ENCODE measurements at places on chromosomes 1 and 21.

- DNase-seq = no peak
These were observed 29.0 kb upstream of the KHDRBS1 start for GRCh38 chr1:31984419-31985347.

- DNase-seq = no peak
These were observed 35.0 kb downstream of the MYSM1 start for GRCh38 chr1:58664881-58665280.

DNA sequence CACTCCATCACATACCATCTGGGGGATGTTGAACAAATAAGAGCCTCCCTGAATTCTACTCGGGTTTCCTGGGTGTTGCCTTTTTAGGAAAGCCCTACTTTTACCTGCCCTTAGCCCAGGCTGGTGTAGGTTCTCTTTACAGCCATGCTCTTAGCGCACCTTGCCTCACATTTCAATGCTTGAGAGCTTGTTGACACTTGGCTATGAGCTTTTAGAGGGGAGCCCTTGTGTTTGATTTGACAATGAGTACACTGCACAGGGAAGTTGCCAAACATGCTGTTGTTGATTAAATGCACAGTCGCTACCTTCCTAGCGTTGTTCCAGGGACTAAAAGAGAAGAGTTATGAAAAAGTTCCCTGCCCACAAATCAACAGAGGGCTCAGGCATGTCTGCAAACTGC is 103.8 kb downstream of the TRABD2B start:
- DNase-seq = no peak

- DNase-seq = no peak
These were observed 67.2 kb upstream of the TTC34 start for GRCh38 chr1:2868571-2869195.

DNA sequence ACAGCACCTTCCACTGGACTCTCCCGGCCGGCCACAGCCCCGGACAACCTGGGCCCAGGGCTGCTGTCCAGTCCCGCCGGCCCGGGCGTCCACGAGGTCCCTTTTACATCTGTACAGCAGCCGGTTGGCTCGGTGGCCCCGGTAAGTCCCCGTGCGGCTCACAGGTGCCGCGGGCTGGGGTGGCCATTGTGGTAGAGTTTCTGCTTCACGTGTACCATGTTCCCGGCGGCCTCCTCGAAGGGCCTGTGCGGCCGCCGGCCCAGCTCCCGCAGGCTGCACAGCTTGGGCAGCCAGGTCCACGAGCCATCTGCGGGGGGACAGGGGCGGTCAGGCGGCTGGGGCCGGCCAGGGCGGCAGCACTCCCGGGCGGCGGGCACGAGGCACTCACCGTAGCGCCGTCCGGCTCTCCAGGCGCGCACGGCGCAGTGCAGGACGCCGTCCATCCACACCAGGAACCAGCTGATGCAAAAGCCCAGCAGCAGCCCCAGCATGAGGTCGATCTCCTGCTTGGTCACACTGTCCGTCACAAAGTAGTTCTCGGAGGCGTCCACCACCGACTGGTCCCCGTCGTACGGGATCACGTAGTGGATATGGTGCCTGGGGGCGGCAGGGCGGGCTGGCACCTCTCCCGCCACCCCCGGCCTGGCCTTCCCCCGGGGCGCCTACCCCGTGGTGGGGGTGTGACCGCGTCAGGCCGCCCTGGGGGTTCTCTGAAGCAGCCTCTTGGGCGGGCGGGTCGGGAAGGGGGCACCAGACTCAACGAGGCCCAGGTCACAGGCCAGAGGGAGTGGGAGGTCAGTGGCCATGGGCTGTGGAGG is 5.0 kb downstream of the TMEM240 start:
- no peak for DNase-seq

DNA sequence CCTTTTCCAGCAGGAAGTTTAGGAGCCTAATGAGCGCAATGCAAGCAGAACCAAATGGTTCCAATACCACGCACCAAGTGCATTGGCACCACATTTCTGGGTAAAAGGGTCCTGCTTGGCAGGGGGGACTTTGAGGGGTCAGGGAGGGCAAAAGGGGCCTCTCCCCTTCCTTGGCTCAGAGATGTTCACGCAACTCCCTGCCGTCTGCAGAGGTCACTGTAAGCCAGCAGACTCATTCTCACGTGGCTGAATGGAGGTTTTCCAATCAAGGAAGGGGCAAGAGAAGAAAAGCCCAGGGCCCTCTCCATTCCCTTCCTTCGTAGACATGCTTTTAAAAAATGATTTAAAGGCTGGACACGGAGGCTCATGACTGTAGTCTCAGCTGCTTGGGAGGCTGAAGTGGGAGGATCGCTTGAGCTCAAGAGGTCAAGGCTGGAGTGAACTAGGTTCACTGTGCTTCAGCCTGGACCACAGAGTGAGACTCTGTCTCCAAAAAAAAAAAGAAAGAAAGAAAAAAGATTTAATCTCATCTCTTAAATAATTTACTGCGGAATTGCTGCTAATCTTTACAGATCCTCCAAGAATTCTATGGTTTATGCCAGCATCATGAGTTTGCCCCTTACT is 80.3 kb downstream of the RUNX3 start:
- DNase-seq = no peak

GRCh38 chr1:94045465-94046056 is 75.4 kb downstream of the ABCA4 start:
- DNase-seq = no peak

GRCh38 chr1:109954041-109954512 is 30.5 kb upstream of the AHCYL1 start:
- no peak for DNase-seq

DNA sequence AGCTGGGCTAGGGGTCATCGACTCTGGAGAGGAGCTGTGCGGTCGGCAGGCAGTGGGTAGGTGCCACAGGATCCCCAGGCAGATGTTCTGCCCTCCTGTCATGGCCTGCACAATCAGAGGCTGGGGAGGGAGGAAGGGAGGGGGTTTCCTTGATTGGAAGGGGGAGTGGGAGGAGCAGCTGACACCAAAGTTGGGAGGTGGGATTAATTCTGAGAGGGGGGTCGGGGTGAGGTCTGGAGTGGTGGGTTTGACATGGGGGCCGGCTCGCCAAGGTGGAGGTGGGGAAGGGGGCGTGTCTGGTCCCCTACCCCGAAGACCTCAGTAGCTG is 651 bp upstream of the HPCA start:
- DNase-seq = no peak

GRCh38 chr1:201925981-201926645 is 20.2 kb downstream of the LMOD1 start:
- DNase-seq = no peak

DNA sequence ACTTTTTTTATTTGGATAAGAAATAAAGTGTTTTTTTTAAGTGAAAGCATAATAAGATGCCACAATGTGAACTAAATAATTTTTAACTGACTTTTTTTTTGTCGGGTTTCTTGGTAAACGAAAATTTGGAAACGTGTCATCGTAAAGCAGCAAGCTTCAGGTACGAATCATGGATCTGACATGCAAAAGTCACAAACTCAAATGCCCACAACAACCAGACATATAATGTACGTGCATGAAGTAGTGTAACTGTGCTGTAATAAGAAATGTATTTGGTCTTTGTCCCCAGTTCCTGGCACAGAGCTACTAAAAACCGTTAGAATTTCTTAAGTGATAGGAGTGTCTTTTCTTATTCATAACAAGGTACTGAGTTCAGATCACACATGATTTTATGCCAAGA is 44.3 kb upstream of the LRRC7 start:
- DNase-seq = no peak

- no peak for DNase-seq
These were observed 104.6 kb downstream of the SIK1 start for GRCh38 chr21:43322311-43322710.

DNA sequence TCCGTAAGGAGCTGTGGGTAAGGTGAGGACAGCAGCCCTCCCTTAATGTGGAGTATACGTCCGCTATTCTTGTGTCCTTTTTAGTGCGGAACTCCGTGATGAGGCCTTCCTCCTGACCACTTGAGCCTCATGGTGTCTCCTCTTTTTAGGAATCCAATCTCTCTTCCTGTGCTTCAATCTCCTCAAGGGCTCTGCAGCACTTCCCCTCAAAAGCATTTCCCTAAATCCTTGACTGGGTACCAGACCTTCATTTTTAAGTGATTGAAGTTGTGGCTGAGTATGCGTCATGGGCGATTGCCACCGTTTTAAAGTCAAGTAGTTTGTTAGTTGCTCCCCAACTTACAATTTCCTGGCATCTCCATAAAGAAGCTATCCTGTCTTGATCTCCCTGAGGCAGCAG is 62.8 kb downstream of the SAMSN1 start:
- DNase-seq = no peak

DNA sequence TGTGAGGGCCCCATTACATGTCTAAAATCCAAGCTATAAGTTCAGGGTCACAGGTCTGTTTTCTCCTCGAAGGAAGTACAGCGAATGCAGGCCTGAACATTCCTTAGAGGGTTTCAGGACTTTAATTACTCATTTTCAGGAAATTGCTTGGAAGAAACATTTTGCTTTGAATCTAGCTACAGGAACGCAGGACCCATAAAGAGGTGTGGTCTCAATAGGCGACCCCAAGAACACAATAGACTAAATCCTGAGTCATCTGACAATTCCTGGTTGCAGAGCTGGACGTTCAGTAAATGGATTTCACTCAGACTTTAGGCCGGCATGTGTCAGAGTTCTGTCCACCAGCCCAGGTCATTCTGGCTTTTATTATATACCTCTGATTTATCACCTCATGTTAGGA is 1.0 kb upstream of the ERG start:
- no peak for DNase-seq

DNA sequence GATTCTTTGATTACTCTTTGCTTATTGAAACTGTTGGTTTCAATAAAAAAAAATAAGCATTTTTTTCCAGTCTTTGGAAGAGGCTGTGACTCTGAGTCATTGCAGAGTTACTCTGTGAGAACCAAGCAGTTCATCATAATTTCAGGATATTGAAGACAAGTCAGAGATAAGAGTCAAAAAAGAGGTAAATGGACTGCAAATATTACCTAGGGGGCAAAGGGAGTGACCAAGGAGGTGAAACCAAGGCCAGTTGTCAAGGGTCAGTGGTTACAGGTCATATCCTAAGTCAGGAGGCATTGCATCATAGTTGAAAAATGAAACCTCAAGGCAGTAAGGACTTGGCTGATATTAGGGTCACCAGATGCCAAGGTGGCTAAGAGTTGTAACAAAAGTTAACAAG is 597.1 kb upstream of the USP24 start:
- no peak for DNase-seq

- no peak for DNase-seq
These were observed 74.6 kb downstream of the USP25 start for GRCh38 chr21:15804247-15805005.

DNA sequence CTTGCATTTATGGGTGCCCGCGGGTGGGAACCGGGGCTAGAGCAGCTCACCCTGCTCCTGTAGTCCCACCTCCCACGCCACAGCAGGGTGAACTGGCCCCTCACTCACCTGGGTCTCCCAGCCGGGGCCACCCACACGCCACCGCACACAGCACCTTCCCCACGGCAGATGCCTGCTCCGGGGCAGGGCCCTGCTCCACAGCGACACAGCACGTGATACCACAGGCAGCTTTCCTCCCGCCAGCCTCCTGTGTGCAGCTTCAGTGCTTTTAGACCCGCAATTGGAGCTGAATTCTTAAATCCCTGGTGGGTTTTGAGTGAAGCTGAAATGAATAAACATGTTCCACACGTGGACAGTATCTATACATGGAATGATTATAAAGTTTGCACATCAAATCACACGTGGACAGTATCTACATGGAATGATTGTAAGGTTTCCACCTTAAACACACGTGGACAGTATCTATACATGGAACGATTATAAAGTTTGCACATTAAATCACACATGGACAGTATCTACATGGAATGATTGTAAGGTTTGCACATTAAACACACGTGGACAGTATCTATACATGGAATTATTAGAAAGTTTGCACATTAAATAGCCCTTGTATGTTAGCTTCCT is 93.1 kb upstream of the COL6A1 start:
- no peak for DNase-seq

GRCh38 chr1:24735509-24736375 is 9.5 kb upstream of the CLIC4 start:
- no peak for DNase-seq

DNA sequence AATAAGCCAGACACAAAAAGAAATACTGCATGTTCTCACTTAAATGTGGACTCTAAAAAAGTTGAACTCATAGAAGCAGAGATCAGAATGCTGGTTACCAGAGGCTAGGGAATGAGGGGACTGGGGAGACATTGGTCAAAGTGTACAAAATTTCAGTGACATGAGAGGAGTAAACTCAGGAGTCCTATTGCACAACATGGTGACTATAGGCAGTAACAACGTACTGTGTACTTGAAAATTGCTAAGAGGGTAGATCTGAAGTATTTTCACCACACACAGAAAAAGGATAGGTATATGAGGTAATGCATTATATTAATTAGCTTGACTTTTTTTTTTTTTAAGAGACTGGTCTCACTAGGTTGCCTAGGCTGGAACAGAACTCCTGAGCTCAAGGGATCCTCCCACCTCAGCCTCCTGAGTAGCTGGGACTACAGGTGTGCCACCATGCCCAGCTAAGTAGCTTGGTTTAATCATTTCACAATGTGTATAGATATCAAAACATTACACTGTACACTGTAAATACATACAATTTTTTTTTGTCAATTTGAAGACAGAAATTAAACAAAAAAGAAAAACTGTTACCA is 7.4 kb downstream of the ZNF496 start:
- DNase-seq = no peak

GRCh38 chr1:248699099-248699498 is 3.5 kb downstream of the OR14I1 start:
- no peak for DNase-seq

GRCh38 chr1:24905979-24906720 is 23.9 kb downstream of the RUNX3 start:
- no peak for DNase-seq

- no peak for DNase-seq
These were observed 9.0 kb downstream of the DYNLT5 start for GRCh38 chr1:66761221-66761620.

DNA sequence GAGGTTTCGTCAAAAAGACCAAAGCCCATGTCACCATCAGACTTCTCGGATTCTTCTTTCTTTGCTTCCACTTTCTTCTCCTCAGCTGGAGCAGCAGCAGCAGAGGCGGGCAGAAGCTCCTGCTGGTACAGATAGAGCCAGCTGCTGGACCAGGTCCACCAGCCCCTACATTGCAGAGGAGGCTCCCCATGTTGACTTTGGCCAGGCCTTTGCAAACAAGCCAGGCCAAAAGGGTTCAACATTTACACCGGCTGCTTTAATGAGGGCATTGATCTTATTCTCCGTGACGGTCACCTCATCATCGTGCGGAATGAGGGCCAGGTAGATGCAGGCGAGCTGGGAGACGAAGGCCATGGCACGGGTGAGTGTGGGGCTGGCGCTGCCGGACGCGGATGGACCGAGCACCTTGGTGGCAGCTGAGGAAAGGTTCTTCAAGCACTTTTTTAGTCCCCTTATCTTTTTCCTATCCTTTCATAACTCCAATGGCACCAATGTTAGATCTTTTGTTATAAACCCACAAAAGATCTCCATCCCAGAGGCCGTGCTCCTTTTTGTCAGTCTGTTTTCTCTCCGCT is 358.5 kb downstream of the RGS7 start:
- DNase-seq = no peak

Data from T-helper 17 cell (primary cell).